ENCODE measurements at places on chromosomes 3 and 15.

GRCh38 chr3:50649451-50649931, 25.2 kb upstream of the DOCK3 start:
- DNase-seq: no peak

DNA sequence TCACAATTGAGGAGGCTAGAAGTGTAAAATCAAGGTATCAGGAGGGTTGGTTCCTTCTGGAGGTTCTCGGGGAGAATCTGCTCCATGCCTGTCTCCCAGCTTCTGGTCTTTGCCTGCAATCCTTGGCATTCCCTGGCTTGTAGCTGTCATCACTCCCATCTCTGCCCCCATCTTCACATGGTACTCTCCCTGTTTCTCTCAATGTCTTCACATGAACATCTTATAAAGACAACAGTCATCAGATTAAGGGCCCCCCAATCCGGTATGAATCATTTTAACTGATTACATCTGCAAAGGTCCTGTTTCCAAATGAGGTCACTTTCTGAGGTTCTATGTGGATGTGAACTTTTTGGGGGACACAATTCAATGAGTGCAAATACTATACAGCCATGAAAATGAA, 113.0 kb upstream of the GALNT15 start:
- no peak for DNase-seq

- no peak for DNase-seq
Observed at GRCh38 chr15:58576657-58577056, 144.9 kb downstream of the LIPC start.

DNA sequence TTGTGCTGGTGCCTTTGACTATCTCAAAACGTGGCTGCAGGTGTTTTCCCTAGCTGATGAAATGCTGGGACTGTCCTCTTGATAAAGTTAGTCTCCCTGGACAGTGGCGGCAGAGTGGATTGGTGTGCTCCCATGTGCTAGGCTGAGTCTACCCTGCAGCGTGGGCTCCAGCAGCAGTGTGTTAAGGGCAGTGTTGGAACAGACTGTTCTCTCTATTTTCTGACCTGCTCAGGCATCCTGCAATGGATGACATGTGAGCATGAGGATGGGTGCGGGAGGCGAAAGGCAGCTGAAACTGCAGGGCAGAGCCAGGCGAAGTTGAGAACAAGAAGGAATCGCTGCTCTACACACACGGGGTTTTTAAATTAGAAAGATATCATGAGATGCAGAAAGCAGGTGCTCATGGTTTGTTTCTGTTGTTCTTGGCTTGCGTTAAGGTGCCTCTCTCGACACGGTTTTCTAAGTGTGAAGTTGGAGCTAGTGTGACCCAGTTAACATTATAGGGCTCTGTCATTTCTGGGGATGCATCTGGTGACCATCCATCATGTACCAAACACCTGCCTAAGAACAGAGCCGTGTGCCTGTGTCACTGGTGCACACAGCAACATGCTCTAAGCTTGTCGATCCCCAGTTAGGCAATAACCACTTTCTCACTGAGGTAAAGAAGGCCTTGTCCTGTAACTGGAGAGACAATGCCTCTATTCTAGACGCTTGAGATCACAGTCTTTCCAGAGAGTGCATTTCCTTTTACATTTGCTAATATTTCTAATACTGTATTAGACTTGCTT, 44.3 kb downstream of the SLCO3A1 start:
- DNase-seq: no peak

DNA sequence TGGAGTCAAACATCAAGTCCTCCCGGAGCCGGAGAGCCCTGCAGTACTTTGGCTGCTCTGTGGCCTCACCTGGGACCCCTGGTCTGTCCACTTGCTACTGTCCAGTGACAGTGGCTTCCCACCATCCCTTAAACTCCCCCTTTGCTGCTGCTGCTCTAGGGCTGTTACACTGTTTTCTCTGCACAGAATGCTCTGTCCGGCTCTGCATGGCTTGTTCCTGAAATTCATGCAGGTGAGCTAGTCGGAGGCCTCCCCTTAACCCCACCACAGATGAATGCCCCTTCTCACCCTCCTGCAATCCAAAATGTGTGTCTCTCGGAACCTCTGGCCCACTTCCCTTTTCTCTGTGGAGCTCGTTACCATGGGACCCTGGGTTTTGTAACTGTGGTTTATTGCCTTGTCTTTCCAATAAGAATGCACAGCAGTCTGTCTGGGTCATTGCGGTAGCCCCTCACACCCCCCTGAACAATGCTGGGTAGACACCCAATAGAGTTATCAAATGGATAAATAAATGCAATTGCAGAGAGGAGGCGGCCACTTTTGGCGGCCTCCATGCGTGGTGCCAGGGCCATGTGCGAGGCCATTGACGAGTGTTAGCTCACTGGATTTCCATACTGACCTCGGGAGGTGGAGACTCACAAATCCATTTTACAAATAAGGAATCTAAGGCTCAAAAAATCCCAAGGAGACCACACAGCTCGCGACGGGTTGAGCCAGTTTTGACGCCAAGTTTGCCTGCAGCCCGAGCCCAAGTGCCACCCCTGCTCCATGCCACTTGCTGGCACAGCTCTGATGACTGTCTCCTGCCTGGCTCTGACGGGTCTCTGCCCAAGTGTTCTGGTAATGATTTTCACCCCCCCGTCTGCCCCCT, 48.5 kb downstream of the RGMA start:
- DNase-seq: peak; percentile 2

DNA sequence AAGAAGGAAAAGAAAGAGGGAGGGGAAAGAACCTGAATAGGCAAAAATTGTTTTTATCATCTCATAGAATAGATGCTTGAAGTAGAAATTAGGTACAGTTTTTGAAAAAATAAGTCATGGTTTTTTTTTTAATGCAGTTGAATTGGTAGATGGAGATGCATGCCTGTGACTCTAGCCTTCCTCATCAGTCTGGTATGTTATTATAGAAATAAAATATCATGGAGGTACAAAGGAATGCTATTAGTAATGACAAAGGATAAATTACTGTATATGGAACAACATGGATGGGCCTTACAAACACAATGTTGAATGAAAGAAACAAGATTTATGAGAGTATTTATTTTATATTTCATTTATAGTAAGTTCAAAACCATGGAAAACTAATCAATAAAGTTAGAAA, 162.4 kb upstream of the GALNT15 start:
- DNase-seq: no peak

DNA sequence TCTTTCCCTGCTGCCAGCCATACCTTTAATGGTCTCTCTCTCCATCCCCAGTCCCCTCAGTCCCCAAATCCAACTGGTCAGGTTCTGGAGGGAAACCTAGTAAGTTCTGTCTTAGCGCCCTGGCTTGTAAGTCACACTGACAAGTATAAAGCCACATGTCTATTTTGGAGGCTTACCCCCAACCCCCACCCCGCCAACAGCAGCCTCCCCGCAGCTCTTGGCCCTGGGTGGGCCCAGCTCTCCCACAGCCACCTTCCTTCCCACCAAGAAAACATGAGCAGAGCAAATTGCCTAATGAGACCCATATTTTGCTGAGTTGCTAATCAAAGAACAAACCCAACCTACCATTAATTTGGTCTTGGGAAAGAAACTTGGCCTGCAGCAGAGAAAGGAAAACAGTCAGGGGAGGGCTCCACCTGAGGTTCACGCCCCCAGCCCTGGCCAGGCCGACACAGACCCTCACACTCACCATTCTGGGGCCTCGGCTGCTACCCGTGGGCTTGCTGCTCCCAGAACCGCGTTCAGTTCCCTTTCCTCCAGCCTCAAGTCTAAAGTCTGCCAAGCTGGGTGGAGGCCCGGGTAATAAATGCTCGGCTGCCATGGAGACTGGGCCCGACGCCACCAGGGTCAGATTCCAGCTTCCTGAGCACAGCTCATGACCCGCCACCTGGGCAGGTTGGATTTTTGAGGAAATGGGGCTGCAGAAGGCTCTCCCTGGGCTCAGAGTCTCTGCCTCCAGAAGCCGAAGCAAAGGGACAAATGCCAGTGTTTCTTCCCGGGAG, at the start of gene CALML4:
Gene CALML4 (minus strand): TSS at position 557 of the 782 bp plus-strand sequence. CDS start 85 bp downstream, at position 472.
- no peak for DNase-seq

DNA sequence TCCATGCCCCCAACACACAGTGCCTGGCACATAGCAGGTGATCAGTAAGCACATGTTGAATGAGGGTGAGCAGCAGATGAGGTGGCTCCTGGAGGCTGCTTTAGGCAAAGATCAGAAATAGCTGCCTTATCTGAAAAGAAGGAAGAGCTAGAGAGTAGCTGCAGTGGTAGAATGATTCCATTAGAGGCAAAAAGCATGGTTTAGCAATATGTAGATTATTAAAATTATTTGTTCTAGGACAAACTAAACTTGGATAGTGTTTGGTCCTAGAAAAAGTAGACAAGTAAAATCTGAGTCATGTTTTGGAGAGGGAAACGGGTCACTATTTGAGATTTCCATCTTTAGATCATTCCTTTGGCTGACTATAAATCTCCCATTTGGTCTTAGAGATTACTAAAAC, 32.1 kb downstream of the KIF7 start:
- DNase-seq: no peak

DNA sequence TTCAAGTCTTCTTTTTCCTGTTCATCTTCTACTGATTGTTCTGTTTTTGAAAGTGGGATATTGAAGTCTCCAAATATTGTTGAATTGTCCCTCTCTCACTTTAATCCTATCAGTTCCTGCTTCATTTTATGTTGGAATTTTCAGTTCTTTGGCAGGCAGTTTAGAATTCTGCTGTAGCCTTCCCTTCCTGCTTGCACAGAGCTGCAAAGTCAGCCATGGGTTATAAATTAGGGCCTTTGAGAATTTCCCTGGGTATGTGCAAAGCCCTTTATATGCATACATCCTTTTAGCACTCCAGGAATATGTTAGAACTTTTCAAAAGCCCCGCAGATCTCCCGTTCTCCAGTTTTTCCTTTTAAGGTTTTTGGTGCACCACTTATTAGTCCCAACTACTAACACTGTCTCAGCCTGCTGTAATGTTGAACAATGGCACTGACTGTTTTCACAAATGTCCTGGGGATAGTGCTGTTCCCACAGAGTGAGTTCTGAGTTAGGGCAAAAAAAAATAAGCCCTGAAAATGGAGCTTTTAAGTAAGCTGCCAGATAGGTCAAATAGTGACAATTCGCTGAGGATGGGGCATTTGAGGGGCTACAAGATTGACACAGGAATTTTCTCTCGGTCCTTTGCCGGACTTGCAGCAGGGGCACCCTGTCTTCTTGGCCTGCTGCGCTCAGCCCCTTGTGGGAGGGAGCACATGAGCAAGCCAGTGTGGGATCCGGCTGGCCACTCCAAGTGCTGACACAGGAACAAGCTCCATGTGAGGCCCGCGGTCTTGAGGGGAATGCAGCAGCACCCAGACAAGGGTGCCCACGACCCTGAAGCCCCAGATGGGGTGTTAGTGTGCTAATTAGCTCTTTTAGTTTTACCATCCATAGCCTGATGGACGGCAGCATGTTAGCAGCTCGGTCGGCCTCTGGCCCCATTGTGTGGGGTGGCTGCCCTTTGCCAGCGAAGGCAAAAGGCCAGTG, 96.0 kb downstream of the VPS8 start:
- DNase-seq: no peak
